ENCODE measurements at places on chromosomes 2 and 18.

DNA sequence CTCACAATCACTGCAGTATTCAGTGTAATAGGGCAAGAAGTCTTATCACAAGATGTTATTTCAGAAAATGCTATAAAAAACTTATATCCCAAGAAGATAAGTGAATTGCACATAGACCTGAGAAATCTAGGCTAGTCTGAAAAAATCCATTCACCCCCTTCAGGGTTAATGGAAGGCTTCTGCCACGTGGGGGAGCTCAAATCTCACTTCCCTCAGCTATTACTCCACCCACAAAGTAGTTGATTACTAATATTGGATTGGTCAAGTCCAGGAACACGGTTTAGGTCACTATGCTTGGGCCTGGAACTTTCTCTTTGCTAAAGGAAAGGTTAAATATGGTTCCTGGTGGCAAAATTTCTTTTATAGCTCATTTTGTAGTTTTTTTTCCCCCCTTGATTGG lies 51.2 kb upstream of the ADAM23 start:
- peak; percentile 45 for DNase-seq

GRCh38 chr18:34880882-34881834 lies 160.1 kb upstream of the MAPRE2 start:
- DNase-seq: no peak

DNA sequence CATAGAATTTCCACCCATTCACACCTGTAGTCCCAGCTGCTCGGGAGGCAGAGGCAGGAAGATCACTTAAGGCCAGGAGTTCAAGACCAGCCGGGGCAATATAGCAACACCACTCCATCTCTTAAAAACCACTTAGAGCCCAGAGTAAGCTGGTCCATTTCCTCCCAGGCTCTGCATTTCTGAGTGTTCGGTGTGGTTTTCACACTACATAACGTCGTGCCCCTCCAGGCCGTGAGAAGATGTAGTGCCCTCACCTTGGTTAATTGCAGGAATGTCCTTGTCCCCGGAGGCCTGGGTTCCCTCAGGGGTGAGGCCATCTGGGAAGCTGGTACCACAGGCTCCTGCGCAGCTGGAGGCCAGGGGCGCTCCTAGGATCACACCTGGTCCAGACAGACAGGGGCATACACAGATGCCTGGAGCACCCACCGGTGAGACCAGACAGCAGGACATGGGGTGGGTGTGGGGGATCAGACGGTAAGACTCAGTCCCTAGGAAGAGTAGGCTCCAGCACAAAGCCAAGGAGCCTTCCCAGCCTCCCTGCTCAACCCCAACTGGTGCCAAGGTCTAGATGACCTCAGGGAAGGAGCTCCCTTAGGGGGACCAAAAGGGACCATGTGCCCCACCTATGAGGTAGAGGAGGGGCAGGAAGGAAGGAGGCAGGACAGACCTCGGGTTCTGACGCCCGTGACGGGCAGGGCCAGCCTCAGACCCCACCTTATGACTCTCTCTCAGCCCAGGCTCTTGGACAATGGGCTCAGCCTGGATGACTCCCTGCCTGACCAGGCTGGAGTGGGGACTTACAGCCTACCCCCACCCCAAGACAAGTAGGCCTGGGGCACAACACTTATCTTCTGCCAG lies 752 bp downstream of the ASTL start:
- DNase-seq: no peak

- DNase-seq: no peak
These were observed 2114.6 kb upstream of the PIK3C3 start for GRCh38 chr18:39840406-39840805.

DNA sequence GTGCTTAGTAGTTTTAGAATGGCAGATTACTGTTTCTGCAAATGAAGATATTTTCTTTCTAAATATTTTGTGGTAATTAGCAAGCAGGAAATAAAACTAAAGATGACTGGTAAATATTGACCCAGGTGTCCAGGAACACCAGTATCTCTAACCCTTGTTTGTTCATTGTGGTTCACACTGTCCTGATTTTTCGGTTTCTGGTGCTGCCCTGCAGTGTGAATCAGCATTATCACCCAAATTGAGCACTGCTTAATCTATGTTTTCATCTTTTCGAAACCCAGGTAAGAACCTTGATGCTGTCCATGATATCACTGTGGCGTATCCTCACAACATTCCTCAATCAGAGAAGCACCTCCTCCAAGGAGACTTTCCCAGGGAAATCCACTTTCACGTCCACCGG lies 167.4 kb downstream of the CAPN13 start:
- no peak for DNase-seq

- no peak for DNase-seq
These were observed 577.1 kb upstream of the KLHL29 start for GRCh38 chr2:22807872-22808271.

GRCh38 chr18:80074697-80075096 lies 34.4 kb upstream of the ADNP2 start:
- DNase-seq: no peak

- no peak for DNase-seq
These were observed 5.4 kb upstream of the MTCL1 start for GRCh38 chr18:8699948-8700347.

GRCh38 chr2:98067160-98067559 lies 19.8 kb upstream of the VWA3B start:
- DNase-seq: no peak

DNA sequence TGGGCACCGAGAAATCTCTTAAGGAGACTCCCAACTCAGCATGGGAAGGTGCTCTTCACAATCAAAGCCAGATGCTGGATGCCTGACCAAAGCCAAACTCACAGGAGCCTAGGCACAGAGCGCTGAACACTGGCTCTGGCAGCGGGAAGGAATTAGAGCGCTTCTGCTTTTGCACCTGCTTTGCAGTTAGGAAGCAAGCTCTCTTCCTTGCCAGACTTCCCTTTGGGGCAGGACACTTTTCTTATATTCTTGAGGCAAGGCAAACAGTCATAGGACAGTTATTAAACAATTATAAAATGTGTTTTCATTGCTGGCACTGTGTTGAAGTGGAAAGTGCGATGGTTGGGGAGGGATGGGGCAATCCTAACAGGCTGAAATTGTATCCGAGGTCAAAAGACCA lies 79.6 kb upstream of the DNMT3A start:
- no peak for DNase-seq

GRCh38 chr2:8431446-8432125 lies 250.3 kb upstream of the ID2 start:
- DNase-seq: no peak

- no peak for DNase-seq
These were observed 86.9 kb downstream of the LTBP1 start for GRCh38 chr2:33033606-33034081.

- DNase-seq: peak; percentile 12
These were observed 65.7 kb downstream of the LRRTM1 start for GRCh38 chr2:80238692-80239469.

DNA sequence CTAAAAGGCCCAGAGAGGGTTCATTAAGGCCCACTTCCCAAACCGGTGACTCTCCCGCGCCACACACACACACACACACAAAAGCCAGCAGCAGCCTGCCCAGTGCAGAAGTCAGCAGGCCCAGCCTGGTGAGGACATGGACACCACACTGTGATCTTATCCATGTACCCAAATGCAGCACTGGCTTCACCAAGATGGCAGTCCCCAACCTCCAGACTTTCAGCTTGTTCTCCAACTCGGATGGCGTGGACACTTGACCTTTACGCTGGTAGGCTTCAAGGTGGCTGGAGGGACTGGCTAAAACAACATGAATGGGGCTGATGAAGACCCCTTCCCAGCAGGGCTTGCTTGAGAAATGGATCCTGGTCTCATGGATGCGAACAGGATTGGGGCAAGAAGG lies 50.4 kb downstream of the TNS1 start:
- DNase-seq: no peak

DNA sequence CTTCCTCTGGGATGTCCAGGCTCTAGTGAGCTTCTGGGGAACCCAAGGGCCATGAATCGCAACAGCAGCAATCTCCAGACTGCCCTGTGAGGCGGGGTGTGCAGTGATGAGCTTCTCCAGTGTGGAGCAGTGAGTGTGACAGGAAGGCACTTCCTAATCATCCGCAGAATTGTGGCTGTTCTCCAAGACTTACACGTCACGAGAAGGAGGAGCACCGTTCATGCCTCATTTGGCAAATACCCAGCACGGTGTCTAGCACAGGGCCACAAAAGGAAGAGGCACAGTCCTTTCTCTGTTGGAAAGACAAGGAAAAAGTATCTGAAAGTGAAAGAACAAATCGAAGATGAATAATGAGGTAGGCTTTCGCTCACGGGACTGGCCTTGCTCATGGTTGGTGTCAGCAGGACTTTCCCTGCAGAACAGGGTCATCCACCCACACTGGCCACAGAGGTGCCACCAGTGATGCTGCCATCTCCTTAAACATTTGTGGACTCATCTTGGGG lies 125.1 kb upstream of the HAAO start:
- peak; percentile 60 for DNase-seq

DNA sequence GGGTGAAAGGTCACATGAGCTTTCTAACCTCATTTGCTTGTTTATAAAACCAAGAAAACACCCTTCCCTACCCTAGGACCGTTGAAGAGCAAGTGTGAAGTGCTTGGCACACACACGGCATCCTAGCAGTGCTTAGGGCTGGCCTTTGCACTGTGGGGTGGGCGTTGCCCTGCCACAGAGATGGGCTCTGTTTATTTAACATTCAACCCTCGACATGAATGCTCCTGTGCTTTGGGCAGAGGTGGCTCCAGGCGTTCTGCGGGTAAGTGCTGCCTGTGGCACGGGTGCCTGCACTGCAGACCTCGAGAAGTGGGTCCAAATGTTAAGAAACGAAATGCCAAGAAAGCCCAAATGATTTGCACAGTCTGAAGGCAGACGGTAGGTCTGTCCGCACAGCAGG lies 170.1 kb downstream of the FHOD3 start:
- DNase-seq: no peak

DNA sequence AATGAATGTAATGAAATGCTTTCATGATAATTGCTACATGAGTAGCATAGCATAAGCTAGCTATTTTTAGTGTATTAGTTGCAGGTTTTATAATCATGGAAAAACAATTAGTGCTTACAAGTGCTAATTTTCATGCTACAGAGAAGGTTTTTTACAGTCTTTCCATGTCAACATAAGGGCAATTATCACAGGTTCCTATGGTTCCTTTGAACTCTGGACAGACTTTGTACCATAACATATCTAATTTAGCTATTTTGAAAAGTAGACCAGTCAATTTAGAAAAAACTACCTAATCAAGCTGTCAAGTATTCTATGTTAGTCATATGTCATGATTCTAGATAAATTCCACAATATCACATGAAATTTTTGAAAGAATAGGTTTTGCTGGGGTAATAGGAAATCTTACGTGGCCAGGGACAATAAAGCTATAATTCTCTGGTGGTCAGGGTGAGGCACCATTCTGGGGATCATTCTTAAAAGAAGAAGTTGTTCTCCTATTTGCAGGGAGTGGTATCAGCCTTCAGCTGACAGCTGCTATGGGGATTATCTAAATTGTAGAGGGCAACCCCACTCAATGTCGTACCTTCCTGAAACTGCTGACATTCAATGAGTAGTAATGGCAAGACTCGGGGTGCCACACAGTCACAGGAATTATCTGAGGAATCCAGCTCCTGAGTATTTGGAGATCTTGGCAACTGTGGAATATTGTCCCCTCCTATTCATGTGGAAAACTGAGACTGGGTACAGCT lies 724.0 kb upstream of the LINC00305 start:
- no peak for DNase-seq

DNA sequence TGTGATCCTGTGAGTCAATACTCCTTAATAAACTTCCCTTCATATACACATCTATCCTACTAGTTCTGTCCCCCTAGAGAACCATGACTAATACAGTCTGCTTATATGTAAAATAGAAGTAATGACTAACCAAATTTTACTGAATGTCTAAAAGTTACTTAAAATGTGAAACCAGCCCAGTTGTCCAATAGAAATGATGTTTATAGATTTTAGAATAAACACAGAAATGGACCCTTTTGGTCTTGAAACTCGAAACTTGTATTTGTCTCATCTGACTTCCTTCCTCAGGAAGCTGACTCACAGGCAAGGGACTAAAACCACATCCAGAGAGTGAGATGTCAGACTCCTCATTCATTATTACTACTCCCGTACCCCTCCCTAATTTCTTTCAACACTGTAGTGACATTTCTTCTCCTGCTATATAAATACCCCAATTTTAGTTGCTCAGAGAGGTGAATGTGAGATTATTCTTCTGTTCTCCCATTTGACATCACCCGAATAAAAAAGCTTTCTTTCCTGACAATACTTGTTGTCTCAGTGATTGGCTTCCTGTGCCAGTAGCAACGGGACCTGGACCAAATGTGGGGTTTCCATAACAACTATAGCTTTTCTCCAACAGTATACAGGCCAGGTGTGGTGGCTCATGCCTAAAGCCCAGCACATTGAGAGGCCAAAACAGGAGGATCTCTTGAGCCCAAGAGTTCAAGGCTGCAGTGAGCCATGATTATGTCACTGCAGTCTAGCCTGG lies 486.0 kb downstream of the ERBB4 start:
- DNase-seq: no peak

DNA sequence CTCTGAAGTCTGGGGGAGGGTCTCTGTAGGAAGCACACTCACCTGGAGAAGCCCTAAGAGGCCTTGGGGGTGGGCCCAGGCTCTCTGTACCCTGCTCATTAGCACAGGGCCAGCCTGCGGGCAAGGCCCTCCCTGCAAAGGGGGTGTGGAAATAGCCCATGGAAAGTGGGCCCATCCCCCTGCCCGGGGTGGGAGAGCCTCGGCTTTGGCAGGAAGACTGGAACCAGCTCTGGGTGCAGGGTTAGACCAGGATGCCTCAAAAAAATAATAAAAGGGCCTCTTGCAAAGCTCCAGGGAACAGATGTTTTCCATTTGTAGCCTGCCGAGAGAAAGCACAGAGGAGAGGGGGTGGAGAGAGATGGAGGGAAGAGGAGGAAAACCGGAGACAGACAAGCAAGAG lies 98.7 kb downstream of the STPG4 start:
- DNase-seq: no peak

DNA sequence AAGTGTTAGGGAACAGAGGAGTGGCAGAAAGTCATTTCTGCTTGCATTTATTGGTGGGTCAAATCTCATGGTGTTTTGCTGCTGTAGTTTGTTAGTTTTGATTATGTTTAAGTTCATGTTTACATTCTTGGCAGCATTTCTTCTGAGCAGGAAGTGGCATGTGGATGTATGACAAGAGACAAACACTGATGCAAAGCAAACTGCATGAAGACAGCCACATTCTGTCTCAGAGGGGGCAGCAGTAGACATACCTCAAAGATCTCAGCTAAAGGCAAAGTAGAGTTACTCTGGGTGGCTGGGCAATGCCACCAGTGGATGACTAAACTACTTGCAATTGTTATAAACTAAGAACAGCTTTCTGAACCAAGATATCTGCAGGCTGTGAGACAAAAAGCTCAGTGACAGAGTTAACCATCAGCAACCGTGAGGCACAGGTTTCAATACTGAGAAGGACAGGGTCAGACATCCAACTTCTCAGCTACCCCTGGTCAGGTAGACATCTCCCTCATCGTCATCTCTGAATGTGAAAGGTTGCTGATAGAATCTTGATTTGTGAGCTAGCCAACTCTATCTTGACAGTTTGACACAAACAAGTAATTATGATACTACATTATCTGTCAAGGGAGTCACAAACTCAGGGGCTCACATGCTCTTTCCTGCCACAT lies 16.4 kb downstream of the GALNT3 start:
- DNase-seq: no peak
